ENCODE measurements at places on chromosomes 6 and 20.

GRCh38 chr6:125304970-125305660, 3.3 kb upstream of the HDDC2 start:
- no peak for DNase-seq

DNA sequence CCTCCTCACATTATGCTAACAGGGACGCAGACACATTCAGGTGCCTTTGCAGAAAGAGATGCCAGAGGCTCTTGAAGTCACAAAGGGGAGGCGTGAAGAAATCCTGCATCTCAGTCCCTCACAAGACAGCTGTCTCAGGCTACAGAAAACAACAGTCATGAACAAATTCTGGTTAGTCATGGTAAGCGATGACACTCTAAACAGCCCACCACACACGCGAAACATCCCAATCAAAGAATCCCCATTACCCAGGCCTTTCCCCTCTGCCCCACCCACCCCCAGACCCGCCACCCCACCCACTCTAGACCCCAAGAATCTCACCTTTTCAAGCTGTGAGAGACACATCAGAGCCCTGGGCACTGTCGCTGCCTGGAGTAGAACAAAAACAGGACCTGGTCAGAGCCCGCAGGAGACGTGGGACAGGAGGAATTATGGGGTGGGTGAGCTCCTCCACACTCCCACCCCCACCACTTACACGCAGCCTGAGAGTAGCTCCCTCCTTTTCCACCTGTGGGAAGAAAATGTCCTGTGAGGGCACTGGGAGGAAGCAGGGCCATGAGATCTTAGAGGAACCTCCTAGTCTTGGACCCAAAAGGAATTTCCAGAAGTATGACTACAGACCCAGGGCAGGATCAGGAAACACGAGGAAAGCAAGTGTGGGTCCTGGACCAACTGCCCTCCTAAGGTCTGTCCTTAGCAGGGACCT, 2.7 kb downstream of the HLA-B start:
- no peak for DNase-seq

- no peak for DNase-seq
These were observed 143.5 kb upstream of the MARCKS start for GRCh38 chr6:113713665-113714064.

- no peak for DNase-seq
These were observed 213.7 kb downstream of the PTPRT start for GRCh38 chr20:42975974-42976373.

- no peak for DNase-seq
These were observed 21.6 kb downstream of the TFAP2B start for GRCh38 chr6:50840112-50840810.

- DNase-seq = no peak
These were observed 35.7 kb downstream of the UBR2 start for GRCh38 chr6:42599558-42599957.

- DNase-seq = no peak
These were observed 77.4 kb downstream of the FIG4 start for GRCh38 chr6:109768485-109768884.

GRCh38 chr20:23497536-23497935, 6.6 kb downstream of the CST8 start:
- no peak for DNase-seq

- DNase-seq = no peak
These were observed 261.7 kb upstream of the NOX3 start for GRCh38 chr6:155717374-155717773.

GRCh38 chr20:39048000-39048696, 86.0 kb downstream of the DHX35 start:
- peak; percentile 57 for DNase-seq

DNA sequence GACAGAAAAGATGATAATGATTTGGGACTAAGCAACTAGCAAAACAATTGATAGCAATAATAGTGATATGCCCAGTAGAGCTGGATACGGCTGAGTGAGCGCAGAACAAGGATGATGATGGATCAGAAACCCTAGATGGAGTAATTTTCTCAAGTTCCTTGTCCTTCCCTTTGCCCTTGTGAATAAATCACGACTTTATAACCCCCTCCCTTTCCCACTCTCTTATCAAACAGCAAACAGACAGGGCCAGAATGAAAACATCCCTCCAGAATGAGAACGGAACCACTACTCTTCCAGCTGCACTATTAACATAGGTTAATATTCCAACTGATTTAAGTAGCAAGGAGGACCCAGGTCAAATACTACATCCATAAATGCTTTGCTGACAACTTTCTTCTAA, 1.3 kb upstream of the MTFR2 start:
- DNase-seq = no peak

- no peak for DNase-seq
These were observed 20.3 kb upstream of the GTF3C6 start for GRCh38 chr6:110938171-110938570.

DNA sequence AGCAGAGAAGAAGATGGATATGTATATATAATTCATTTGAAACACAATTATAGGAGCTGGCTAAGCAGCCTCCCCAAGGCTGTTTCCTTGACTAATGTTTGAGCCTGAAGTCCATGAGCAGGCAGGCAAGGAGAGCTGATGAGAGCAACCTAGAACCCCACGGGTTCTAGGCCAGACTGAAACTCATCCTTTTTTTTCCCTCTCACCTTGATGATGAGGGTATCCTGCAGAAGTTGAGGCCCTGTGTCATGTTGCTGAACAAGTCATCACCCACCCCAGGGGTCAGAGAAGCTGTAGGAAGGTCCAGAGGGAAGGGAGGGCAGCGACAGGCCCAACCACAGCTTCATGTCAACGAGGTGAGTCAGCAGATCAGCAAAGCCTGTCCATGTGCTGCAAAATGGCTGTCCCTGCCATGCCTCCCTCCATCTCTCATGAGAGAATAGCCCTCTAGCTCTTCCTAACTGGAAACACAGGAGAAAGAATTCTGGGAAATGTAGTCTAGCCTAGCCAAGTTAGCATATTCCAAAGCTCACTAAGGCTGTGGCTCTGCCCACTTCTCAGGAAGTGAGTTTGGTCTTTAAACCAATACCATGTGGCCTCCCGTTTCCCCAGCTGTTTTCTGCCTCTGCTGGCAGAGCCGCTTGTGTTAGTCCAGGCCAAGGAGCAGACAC, 91.3 kb upstream of the DTNBP1 start:
- no peak for DNase-seq

DNA sequence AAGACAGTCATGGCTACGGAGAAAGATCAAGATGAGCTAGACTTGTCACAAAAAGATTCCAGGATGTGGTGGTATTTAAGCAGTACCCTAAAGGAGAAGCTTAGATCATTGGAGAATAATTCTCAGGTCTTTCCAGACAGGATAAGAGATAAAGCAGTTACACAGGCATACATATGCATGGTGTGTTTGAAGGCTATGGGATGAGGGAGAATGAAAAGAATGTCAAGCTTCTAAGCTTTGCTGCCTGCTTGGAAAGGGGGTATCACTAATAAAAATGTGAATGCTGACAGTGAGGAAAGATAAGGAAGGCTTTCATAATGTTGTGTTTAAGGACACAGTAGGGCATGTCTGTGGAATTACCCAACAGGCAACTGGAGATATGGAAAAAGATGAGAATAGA, 28.1 kb downstream of the RWDD2A start:
- no peak for DNase-seq

DNA sequence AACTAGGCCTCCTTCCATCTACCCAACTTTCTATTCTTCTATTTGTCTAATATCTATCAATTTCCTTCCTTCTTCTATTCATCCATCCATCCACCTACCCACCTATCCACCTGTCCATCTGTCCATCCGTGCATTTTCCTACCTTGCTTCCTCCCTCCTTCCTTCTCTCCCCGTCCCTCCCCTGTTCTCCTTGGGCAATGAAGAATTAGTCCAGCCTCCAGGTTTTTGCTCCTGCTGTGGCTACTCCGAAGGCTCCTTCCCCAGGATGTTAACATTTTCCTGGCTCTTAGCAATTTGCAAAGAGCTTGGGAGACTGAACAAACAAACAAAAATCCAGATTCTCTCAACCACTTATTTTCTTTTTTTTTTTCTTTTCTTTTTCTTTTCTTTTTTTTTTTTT, 81.6 kb downstream of the KCNB1 start:
- DNase-seq = no peak

- DNase-seq = no peak
These were observed 5.4 kb downstream of the ADGRB3 start for GRCh38 chr6:68640491-68640835.

DNA sequence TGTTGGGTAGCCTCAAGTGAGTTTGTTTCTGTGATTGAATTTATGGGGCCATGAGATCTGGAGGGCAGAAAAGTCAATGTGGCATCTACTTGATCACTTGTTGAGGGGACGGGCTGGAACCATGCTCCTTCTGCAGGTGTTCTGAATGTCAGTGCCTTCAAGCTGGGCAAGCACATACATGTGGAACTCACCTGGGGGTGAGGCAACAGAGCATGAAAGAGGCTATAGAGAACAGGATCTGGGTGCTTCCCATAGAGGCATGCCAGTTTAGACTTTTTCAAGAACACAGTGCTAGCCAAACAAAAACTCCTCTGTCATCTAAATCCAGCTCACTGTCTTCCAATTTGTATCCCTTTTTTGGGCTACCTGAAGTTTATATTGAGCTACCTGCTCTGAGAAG, 77.8 kb upstream of the SLC35B3 start:
- no peak for DNase-seq

DNA sequence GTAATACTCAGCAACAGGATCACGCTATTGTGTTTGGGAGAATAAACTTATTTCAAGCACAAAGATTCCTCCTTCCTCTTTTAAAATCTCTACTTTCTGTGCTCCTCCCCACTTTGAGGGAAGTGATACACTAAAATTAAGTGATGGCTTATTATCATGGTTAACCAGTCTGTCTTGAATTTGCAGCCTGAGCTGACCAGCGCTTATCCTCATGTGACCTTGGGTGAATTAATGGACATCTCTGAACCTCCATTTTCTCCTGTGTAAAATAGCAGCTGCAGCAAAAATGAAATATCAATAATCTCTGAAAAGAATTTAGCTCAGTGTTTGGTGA, 222.6 kb downstream of the BCAS1 start:
- no peak for DNase-seq

DNA sequence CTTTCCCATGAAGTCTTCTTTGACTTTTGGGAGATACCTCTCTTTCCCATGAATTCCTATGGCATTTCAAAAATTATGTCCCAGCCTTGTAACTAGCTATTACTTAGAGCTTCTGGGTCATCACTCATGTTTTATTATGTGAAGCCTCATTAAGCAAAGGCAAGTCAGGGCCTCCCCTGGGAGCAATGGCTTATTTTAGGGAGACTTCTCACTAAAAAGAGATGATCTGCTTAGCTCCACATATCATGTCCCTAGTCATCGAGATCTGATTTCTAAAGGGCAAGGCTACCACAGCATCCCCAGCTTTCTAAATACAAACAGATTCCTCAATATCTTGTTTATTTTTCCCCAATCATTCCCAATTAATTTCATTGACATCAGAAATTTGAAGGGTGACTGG, 154.0 kb upstream of the MANEA start:
- DNase-seq = no peak

GRCh38 chr6:145372671-145373151, 362.6 kb downstream of the EPM2A start:
- DNase-seq = no peak

DNA sequence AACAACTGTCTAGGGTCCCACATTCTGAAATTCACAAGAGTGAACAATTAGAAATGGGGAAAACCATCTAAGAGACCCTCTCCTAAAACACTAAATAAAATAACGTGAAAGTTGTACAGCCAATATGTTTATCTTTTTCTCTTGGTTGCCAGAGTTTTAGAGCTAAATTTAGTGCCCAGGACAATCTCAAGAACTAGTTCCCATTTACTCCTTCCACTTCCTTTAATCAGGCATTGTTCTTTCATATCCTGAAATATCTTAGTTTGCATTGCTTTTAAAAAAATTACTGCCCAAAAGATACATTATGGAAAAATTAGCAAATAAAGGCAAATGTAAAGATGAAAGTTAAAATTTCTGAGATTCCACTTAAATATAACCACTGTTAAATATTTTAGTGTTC, 33.1 kb upstream of the UBR2 start:
- DNase-seq = no peak

DNA sequence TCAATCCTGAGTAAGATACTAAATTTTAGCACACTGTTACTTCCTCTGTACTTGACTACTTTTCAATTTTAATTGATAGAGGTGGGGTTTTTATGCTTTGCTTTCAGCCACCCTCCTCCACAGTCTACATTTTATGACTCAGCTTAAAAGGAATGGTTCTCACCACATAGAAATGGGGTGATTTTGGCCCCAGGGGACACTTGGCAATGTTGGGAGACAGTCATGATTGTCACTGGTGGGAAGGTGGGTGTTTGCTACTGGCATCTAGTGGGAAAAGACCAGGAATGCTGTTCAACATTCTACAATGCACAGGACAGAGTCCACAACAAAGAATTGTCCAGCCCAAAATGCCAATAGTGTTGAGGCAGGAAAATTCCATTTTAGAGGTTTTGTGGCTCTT, 71.3 kb downstream of the PCSK2 start:
- DNase-seq = no peak

DNA sequence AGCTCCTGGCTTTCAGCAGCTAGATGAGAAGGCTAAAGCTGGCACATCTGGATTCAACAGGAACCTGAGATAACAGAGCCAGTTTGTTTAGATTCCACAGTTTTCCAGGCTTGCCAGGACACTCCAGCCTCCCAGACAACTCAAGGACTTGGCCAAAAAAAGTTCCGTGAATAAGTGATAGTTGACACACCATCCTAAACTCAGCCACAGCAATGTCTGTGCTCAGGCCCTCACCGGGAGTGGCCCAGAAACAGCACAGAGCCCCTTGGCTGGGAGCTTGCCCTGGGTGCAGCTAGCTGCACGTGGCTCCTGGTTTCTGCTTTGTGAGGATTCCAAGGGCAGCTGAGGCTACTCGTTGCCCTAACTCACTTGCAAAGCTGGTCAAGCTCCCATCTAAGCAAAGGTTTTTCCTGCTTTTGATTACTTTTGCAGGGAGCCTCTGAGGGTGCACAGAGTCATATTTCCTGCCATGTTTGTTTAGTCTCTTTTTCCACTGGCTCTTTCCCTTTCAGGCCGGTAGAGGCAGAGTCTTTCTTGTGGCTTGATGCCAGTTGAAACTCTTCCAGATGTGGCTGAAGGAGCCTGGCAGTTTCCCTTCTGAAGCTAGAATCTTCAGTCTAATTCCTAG, 118.3 kb upstream of the ECI2 start:
- DNase-seq = no peak

GRCh38 chr20:57000441-57000968, 265.9 kb downstream of the BMP7 start:
- no peak for DNase-seq

- no peak for DNase-seq
These were observed 59.7 kb upstream of the TMEM181 start for GRCh38 chr6:158500016-158500735.

DNA sequence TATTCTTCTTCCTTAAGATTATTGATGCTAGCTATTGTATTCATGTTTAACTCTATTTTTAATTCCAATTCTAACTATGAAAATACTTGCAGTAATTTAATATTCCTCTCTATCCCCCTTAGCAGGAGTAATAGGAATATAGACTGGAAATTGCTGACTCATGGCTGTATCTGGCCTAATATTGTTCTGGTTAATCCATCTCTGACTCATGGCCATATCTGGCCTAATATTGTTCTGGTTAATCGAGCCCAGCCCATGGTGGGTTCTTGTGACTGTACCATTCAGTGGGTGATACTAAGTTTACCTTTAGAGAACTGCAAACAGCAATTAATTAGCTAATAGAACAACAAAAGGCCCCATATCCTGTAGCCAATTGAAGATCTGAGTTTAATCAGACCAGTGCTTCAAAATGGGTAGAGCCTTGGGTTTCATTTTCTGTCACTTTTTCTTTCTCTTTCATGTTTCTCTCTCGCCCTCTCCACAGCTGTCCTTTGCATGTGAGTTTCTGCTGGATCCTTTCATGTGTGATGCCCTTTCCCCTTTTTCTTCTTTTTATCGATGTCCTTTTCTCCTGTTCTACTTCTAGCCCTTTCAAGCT, 50.6 kb downstream of the SLC22A3 start:
- DNase-seq = no peak
